NCI-H526 (cell line): ENCODE measurements at places on chromosomes 1 and 21.

DNA sequence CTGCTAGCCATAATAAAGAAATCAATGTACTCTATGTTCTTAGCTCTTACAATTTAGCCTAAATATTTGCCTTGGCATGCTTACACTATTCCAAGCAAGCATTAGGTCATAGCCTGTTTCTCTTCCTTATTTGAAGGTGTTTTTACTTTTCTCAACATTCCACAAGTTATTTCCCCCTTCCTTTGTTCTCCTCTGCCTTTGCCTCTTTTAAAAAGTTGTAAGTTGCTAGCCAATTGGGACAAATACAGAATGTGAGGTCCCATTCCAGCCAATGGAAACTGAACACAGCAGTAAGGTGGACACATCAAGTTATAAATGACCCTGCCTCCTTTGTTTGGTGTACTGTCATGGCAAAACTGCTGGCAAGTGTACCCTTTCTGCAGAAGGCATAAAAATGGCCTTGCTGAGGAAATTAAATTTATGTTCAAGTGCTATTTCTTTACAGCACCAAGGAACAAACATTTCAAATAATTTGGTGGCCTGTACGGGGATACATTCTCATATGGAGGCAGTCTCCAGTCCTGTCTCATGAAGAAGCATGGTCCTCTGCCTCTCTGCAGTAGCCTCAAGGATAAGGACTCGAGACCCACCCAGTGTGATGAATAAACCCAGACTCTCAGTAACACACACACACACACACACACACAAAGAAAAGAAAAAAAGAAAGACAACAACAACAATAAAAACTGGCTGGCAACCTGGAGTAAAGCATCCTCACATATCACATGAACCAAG lies 28.8 kb upstream of the FMO1 start:
- DNase-seq: no peak

DNA sequence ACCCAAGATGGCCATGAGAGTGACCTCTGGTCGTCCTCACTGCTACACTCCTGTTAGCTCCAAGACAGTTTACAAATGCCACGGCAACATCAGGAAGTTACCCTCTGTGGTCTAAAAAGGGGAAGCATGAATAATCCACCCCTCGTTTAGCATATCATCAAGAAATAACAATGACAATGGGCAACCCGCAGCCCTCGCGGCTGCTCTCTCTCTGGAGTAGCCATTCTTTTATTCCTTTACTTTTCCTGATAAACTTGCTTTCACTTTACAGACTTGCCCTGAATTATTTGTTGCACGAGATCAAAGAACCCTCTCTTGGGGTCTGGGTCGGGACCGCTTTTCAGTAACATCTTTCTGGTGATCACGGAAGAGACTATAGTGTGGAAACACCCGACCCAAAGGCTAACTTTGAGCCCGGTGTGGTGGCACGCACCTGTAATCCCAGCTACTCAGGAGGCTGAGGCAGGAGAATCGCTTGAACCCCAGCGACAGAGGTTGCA lies 19.8 kb upstream of the COX20 start:
- no peak for DNase-seq

DNA sequence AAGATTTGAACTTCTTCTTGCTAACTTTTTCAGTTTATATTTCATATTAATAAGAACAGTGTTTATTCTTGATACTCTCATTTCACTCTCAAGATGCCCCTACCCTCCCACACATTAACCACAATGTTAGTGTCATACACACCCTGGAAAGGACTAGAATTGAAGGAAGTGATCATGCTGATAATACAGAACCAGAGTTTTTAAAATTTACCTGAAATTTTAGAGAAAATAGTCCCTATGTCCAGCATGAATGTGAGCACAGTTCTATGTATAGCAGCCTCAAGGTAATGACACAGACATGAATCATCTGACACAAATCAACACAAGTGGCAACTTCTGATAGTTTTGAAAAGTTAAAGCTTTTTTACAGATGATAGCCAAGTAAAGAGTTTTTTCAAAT lies 26.0 kb downstream of the RGS1 start:
- no peak for DNase-seq

GRCh38 chr1:16165073-16165364 lies 9.2 kb upstream of the EPHA2 start:
- DNase-seq: no peak

DNA sequence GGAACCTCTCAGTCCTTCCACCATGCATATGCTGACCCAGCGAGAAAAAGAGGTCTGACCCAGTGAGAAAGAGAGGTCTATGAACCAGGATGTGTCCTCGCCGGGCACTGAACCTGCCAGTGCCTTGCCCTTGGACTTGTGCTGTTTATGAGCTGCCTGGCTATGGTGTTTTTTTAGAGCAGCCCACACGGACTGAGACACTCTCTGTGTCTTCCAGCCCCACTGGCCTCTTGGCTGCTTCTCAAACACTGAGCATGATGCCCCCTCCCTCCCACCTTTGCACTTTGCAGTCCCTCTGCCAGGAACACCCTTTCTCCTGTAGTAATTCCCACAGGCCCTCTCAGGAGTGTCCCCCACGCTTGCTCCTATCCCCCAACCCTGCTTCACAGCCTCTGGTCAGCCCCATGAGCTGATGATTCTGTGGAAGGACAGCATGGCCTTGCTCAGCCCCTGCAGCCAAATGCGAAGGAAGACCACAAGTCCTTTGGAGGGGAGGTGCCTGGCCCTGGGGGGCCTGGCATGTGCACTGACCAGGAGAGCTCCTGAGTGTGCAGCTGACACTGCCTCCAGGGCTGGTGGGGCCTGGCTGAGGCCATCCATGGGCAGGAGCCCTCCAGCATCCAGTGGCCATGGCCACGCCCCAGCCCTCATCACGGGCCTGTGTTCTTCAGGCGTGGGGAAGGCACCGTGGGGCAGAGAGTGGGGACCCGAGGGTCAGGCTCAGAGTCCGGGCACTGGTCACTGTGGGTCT lies 23.8 kb downstream of the WNT3A start:
- DNase-seq: no peak

DNA sequence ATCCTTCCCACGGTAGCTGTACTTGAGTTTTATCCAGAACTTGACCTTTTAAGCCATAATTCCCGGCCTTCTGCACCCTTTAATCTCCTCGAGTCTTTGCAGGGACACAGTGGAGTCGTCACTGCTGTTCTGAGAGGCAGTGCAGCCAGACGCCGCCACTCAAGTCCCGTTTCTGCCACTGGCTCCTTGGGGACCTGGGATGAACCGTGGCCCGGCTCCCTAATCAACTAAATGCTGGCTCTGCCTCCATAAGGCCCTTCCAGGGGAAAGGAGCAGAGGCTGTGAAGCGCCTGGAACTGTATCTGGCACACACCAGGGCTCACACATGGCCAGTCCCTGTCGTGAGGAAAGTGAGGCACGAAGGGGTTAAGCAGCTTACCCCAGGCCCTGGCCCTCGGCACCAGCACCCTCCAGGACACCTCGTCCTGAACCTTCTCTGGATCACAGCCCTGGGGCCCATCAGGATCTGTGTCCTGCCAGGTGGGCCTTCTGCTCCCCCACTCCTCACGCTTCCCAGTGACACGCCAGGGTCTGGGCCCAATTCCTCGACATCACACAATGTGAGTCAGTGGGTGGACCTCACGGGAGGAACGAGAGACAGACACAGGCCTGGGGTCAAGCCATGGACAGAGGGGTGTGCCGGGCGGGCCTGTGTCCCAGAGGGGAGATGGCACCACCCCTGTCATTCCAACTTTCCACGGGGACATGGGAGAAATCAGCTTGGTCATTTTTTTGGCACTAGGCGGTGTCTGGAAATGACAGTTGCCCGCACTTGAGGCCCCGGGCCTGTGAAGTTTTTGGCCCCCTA lies 23.5 kb upstream of the C1orf174 start:
- DNase-seq: no peak

GRCh38 chr1:164982545-164982944 lies 374.0 kb downstream of the LMX1A start:
- DNase-seq: no peak

GRCh38 chr21:28516021-28516420 lies 476.7 kb downstream of the LTN1 start:
- no peak for DNase-seq

- DNase-seq: no peak
These were observed 69.6 kb downstream of the SIM2 start for GRCh38 chr21:36768496-36768895.

DNA sequence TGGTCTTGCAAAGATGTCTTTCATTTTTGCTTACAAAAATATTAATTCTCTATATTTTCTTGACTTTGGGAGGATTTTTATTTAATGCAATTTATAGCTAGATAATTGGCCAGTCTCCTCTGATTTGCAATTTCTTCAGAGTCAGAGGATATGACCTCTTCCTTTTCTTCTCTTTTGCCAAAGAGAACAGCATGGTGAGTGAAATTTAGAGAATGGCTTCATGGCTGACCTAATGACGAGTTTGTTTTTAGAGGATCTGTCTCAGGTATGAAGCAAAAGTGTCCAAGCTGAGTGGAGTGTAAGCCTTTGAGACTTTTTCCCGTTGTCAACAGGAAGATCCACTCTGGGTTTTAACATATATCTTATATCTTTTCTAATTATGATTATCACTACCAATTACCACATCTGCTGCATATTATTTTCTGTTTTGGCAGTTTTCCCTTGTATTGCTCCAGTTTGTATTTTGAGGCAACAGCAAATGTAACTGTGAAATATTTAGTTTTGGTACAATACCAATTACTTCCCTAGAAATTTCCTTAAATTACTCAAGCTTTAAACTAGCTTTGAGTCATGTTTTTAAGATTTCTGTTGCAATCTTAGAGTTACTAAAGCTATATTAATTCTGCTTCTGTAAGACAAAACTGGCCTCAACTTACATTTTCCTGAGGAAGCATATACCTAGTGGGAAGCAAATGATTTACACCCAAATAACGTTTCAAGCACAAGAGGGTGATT lies 332.8 kb upstream of the ZRANB2 start:
- no peak for DNase-seq

GRCh38 chr1:99465176-99465900 lies 180.6 kb upstream of the PALMD start:
- no peak for DNase-seq
